ELF-1 (cell line): ENCODE measurements at places on chromosomes 6 and 20.

DNA sequence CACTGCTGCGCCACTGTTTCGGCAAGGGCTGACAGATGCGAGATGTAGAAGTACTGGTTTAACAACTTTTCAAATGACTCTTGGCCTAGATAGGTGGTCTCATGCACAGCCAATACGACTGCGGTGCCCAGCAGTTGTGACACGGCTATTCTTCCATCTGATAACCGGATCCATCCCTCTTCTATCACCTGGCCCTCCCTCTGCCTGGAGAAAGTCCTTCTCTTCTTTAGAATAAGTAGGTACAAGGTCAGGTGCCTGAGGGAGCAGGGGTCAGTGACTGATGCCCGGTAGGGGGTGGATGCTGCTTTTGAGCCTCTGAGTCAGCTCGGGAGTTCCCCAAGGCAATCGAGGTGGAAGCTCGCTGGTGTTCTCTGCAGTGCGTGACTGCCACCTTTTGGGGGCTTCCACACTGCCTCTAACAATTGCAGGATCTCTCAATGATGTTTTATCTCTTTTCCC, 166.8 kb upstream of the GRIK2 start:
- peak; percentile 92 for DNase-seq

- DNase-seq, result no peak
Measured at GRCh38 chr6:42025845-42026243, 24.5 kb upstream of the TAF8 start.

- DNase-seq, result no peak
Measured at GRCh38 chr20:61812121-61812844, 253.4 kb downstream of the TAF4 start.

- no peak for DNase-seq
Measured at GRCh38 chr6:30793521-30794194, 49.3 kb upstream of the IER3 start.

DNA sequence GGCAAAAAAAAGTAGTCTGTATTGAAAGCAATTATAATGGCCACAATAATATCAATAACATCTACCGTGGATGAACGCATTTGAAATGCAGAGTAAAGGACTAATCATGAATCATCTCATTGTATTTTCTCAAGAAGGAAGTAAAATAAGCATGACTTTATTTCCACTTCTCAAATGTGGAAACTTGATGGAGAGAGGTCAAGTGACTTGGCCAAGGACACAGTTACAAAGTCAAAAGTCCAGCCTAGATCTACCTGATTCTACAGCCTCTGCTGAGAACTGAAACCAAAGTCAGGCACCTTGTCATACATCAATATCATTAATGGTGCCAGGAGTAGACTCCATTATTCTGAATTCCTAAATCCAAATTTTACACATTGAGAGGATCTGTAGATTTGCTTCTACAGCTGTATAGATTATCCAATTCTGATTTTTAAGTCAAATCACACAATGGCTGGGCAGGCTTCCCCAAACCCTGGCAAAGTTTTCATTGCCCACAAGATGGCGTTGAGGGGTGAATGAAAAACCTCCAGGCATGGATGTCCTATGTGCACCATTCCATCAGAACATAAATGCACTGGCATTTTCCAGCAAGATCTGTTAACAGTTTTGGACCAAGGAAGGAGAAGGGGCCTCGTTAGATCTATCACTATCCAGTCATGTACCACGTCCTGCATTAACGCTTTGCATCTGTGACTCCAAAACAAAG, 423.1 kb downstream of the MAFB start:
- DNase-seq, result peak; percentile 32

- no peak for DNase-seq
Measured at GRCh38 chr20:10502098-10502526, 67.0 kb downstream of the SLX4IP start.

DNA sequence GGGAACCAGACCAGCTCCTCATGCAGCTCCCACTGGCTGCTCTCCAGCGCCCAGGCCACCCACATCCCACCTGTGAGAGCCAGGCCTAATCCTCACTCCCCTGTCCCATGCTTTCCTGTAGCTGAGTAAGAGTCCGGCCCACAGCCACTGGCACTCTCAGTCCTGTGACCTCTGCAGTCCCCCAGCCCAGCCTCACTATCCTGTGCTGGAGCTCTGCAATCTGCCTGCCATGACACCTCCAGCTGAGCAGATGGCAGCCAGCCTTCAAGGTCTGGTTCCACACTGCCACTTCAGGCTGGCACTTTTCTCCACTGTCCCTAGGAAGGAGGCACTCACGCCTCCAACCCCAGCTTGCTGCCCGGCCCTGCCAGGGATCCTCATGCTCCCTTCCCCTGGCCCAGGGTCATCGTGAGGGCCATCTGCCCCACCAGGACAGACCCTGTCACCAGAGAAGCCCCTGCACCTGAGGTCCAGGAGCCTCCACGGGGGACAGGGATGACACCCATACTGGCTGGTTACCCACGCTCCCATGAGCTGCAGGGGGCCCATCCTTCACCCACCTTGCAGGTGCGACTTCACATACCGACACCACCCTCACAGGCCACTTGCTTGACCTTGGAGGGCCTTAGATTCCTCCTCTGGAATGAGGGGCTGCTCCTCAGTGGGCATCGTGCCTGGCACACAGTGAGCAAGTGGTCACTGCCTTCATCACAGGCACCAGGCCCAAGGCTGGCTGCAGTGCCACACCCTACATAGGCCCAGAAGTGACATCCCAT, 100.1 kb downstream of the ASXL1 start:
- DNase-seq, result no peak

DNA sequence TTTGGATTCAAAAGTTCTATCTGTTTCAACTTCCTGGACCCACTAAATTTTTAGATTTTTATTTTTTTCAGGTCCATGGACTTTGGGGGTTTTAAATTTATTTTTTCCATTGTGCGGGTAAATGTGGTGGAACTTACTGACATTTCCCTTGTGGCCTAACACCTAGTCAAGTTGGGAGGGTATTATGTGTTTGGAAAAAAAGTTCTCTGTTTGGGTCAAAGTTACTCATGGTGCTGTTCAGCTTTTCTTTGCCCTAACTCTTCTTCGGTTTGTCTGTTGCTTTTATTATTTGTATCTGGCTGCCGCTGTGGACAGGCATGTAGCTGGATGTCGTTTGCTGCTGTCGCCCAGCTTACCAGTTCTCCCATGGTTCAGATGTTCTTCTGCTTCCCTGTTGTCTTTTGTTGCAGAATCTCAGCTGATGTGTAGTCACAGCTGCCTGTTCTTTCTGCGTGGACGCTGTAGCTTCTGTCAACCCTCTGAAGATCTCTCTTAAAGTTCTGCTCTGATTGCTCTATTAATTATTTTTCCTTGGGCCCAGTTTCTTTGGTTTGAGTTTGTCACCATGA, 7.9 kb downstream of the IGF2R start:
- DNase-seq, result no peak
